ENCODE measurements at places on chromosomes 13 and 19. TPM values are rescaled to one million over a fixed set of nuclear protein-coding genes. Genes with fewer than 3 reads are reported as not detected.

The OCEL1 gene
- total RNA-seq = 44.7 TPM

The ZNF772 gene
- total RNA-seq = 3.8 TPM

The ZNF560 gene
- total RNA-seq = not detected

The ANKLE1 gene
- 0.22 TPM for total RNA-seq

The FBN3 gene
- total RNA-seq = not detected

The GPR4 gene
- 0.59 TPM for total RNA-seq

The ZNF737 gene
- 8.7 TPM for total RNA-seq

The NLRP11 gene
- 0.11 TPM for total RNA-seq

The ZNF846 gene
- total RNA-seq = 11.9 TPM

The JAK3 gene
- 2.7 TPM for total RNA-seq

The CLEC11A gene
- total RNA-seq = 5.7 TPM

The ZNF121 gene
- total RNA-seq = 22.8 TPM

The MAP2K7 gene
- 27.0 TPM for total RNA-seq

The ZNF837 gene
- total RNA-seq = 2.4 TPM

The PDE4C gene
- 2.5 TPM for total RNA-seq

The RASIP1 gene
- 2.8 TPM for total RNA-seq

The PTH2 gene
- not detected for total RNA-seq

The DLL3 gene
- total RNA-seq = 0.12 TPM

The IRS2 gene
- total RNA-seq = 17.9 TPM

The RGS9BP gene
- 0.09 TPM for total RNA-seq

The C2CD4C gene
- 0.85 TPM for total RNA-seq

The CEACAM20 gene
- total RNA-seq = 0.15 TPM

The SPRED3 gene
- total RNA-seq = 0.28 TPM

The CBLC gene
- 79.1 TPM for total RNA-seq

The ZNF726 gene
- 1.5 TPM for total RNA-seq

The EDDM13 gene
- not detected for total RNA-seq

The ZNF607 gene
- 5.7 TPM for total RNA-seq

The CGB3 gene
- total RNA-seq = not detected

The ERF gene
- total RNA-seq = 40.8 TPM

The OVOL3 gene
- not detected for total RNA-seq

The VSIG10L gene
- 2.1 TPM for total RNA-seq

The XRCC1 gene
- total RNA-seq = 16.5 TPM

The LGALS4 gene
- total RNA-seq = 8,588 TPM

The SIGLEC8 gene
- 0.49 TPM for total RNA-seq

The FARP1 gene
- 50.3 TPM for total RNA-seq

The ZNF700 gene
- total RNA-seq = 16.4 TPM

The FUT3 gene
- total RNA-seq = 224 TPM

The SMIM44 gene
- total RNA-seq = 6.1 TPM

The CCDC8 gene
- total RNA-seq = 0.40 TPM

The ADAMTSL5 gene
- 2.0 TPM for total RNA-seq

The MYPOP gene
- total RNA-seq = 10.4 TPM

The FAAP24 gene
- total RNA-seq = 1.5 TPM

The CARS2 gene
- total RNA-seq = 55.8 TPM

The ZNF135 gene
- total RNA-seq = 1.1 TPM

The IL12RB1 gene
- total RNA-seq = 0.98 TPM

The C19orf67 gene
- total RNA-seq = not detected

The PSG6 gene
- total RNA-seq = not detected

The DNAJC3 gene
- 59.3 TPM for total RNA-seq

The VSTM2B gene
- not detected for total RNA-seq

The CEACAM1 gene
- total RNA-seq = 627 TPM

The WDR18 gene
- 28.1 TPM for total RNA-seq

The CD70 gene
- 0.64 TPM for total RNA-seq

The RNF113B gene
- not detected for total RNA-seq

The ZNF880 gene
- 5.6 TPM for total RNA-seq

The GPC6 gene
- total RNA-seq = 5.2 TPM

Measured in left colon (tissue), 2 donors.